ENCODE measurements at places on chromosomes 1 and 21.

DNA sequence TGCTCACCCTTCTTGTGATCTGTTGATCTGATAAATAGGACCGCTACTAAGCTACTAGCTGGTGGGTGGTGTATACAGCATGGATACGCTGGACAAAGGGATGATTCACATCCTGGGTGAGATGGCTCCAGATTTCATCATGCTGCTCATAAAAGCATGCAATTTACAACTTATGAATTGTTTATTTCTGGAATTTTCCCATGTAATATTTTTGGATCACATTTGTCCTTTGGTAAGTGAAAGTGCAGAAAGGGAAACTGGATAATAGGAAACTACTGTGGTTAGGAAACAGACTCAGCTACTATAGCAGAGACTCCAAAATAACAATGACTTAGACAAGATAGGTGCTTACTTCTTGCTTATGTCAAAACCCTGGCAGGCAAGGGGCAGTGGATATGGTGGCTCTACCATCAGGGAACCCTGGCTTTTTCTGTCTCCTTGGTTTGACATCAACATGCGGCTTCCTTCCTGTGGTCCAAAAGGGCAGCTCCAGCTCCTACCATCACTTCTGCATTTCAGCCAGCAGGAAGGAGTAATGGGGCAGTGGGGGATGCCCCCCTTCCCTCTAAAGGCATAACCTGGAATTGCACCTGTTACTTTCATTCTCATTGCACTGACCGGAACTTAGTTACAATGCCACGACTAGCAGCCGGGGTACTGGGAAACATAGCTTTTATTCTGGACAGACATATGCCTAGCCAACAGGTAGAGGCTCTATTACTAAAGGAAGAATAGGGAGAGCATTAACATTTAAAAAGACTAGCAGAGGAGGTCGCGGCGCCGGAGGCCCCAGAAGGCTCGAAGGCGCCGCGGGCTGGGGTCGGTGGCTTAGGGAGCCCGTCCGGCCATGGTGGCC is 13.8 kb upstream of the AK2 start:
- no peak for DNase-seq

DNA sequence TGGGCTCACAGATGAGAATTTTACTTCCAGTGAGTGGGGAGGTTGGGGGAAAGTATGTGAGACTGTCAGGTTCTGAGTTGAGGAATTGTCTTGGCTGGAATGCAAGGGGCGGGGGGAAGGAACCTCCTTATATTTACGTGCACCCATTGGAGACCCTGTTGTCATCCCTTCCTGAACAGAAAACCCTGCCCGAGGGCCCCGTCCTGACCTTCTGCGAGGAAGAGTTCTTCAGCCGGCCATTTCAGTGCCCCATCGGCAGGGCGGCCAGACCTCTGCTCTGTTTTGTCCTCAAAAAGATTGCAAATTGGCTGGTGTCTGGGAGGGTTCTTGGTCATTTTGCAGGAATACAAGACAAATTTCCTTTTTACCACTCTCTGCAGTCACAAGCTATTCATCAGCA is 7.1 kb downstream of the KIF26B start:
- no peak for DNase-seq

DNA sequence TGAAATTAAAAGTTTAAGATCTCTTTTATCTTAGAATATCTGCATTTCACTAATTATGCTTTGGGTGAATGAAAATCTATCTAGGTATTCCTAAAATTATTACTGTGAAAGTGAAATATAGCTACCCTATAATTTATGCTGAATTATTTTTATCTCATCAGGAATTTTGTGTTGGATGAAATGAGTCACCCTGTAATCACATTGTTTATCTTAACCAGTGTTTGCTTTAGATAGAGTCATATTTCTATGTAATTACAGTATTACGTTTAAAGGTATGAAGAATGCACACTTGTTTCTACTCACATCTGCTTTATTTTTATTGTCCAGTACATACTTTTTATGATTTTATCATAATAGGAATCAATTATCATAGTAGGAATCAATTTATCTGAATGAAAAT is 249.2 kb downstream of the NCAM2 start:
- DNase-seq, result no peak

DNA sequence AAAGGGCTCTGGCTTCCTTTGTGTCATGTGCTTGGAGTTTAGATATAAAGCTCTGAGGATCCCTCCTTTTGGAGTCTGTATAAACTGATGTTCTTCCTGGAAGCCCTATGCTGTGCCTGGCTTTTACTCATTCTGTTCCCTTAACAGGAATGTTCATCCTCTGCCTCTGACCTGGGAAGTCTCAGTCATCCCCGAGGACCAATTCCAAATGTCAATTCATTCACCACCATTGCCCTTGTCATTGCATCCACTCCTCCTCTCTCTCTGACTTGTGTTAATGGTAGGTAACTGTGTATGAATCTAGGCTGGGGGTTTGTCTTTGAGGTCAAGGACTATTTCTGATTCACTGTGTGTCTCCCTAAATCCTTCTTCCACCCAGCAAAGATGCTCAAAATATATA is 204.2 kb upstream of the CAMK1G start:
- no peak for DNase-seq

GRCh38 chr1:35718492-35719336 is at the start of gene C1orf216:
C1orf216 (minus strand) TSS chr1:35718884; CDS start chr1:35716321, 2,563 bp downstream.
- peak; percentile 72 for DNase-seq

GRCh38 chr1:186740324-186740723 is 60.1 kb upstream of the PTGS2 start:
- no peak for DNase-seq

- no peak for DNase-seq
Observed at GRCh38 chr1:208156310-208156709, 87.9 kb downstream of the PLXNA2 start.

GRCh38 chr1:93816970-93817678 is 61.9 kb downstream of the DNTTIP2 start:
- DNase-seq, result no peak

- no peak for DNase-seq
Observed at GRCh38 chr1:177229781-177230180, 59.0 kb downstream of the BRINP2 start.

DNA sequence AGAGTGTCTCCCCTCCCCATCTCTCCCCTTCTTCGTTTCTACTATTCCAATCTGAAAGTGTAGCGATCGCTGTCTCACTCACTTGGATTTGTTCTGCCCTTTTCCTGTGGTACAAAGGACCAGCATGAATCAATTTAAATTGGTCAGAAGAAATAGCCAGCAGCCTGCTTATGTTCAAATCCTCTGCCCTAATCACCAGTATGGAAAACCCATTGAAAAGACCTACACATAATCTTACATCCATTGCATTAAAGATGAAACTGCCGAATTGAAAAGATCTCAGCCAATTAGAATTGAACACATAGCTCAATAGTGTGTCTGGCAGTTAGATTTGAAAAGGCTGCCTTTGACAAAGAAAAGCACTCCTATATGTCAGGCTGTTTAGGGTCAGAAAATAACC is 122.6 kb downstream of the TNNI3K start:
- no peak for DNase-seq

Measured in CD4-positive, alpha-beta T cell treated with Interleukin-10 for 1 hour (primary cell).